IPS-NIHi11 (cell line): ENCODE measurements at places on chromosomes 3 and 15.

GRCh38 chr15:73786538-73786937 is 33.4 kb upstream of the INSYN1 start:
- peak; percentile 76 for DNase-seq

- DNase-seq: no peak
Observed at GRCh38 chr15:28178290-28178689, 79.2 kb upstream of the OCA2 start.

DNA sequence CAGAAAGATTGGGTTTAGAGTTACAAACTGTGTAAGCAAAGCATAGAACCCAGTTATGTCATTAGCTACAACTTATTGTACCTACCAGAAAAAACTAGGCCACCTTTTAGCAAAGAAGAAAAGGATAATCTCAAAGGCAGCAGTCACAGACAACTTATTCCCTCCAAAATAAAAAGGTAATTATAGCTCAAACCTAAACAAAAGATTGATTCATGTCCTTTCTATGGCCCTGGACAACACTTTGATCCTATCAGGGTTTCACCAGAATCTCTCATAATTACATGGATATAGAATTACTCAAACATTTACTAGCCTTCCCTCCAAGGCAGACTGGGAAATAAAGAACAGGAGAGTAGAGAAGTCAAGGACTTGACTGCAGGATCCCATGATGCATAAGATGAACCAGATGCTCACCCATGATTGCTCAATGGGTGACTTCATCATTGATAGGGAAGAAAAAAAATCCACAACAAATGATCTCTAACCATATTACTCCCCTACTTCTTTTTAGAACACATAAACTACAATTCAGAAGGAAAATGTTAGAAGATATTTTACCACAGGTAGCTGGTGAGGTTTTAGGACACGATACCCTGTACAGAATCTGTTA is 17.4 kb downstream of the DET1 start:
- no peak for DNase-seq

GRCh38 chr3:114453361-114453780 is 159.5 kb downstream of the TIGIT start:
- DNase-seq: no peak

DNA sequence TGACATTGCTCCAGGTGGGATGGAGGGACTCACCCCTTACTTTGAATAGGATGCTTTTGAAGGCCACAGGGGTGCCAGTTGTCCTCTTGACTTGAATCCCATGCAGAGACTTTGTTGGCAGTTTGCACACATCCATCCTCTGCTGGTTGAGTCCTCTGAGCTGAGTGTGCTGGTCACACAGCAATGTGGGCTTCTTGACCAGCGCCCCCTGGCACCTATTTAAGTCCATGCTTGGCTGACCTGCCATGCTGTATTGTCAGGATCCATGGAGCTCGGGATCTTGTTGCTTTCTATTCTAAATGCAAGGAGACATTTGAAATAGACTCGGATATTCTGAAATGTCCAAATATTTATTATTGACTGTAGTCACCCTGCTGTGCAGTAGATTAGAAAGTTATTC is 19.8 kb downstream of the RAB7A start:
- DNase-seq: no peak

- DNase-seq: no peak
Observed at GRCh38 chr3:134918441-134918840, 123.4 kb downstream of the EPHB1 start.

GRCh38 chr3:149245738-149246451 is 24.3 kb upstream of the CP start:
- DNase-seq: no peak

GRCh38 chr15:59369597-59369996 is 3.1 kb downstream of the MYO1E start:
- no peak for DNase-seq

DNA sequence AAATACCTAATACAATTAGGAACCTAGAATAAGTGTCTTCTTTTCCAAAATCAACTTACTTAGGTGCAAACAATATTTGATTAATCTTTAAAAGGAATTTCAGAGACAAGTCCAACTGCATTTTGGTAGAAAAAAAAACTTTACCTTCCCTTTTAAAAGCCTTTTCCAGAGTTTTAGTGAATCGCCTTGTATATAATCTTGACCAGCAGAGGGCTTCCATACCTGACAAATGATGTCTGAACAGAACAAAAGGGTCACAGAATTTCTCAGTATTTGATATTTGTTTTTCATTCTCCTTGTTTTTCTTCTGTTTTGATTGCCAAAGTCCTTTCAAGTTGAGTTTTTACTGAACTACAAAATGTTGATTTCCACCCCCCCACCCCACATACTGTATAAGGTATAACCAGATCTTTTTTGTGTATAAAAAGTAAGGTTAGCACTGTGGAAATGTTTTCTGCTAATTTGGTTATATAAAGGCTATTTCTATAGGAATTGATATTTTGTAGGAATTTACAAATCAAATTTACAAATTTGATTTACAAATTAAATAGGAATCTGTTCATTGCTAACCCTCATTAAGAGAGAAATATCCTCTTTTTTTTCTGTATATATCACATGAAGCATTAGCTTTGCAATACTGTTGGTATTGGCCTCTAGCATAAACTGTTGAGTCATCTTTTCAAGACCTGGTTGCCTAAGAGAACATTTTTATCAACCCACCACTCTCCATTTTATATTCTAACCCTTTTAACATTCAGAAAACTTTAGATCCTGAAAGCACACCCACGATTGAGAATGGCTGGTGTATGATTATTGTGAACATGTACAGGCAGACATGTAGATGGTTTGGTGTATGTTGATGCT is 464.1 kb upstream of the RARB start:
- peak; percentile 23 for DNase-seq

- no peak for DNase-seq
Observed at GRCh38 chr15:48828906-48829305, 18.0 kb upstream of the CEP152 start.

- no peak for DNase-seq
Observed at GRCh38 chr3:71444028-71444860, 139.3 kb downstream of the FOXP1 start.

GRCh38 chr15:40420793-40421192 is 15.2 kb downstream of the IVD start:
- DNase-seq: no peak

GRCh38 chr15:64348455-64348854 is 7.5 kb downstream of the CSNK1G1 start:
- no peak for DNase-seq

DNA sequence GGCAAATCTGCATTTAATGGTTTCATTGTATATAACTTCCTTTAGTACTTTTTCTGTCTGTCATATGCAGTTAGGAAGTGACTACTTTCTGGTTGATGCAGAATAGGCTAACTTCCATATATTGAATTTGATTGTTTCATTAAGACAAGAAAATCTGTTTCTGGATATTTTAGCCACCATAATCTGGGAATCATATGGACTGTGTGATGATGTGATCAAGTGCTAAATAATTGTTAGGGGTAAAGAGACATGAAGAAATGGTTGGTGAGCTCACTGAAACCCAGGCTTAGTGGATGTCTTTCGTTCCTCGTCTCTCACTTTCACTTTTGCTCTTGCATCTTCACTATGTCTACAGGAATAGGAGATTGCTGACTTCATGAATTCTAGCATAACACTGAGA is 3.5 kb upstream of the MNS1 start:
- no peak for DNase-seq

GRCh38 chr3:12234192-12234591 is 54.7 kb upstream of the PPARG start:
- DNase-seq: no peak

DNA sequence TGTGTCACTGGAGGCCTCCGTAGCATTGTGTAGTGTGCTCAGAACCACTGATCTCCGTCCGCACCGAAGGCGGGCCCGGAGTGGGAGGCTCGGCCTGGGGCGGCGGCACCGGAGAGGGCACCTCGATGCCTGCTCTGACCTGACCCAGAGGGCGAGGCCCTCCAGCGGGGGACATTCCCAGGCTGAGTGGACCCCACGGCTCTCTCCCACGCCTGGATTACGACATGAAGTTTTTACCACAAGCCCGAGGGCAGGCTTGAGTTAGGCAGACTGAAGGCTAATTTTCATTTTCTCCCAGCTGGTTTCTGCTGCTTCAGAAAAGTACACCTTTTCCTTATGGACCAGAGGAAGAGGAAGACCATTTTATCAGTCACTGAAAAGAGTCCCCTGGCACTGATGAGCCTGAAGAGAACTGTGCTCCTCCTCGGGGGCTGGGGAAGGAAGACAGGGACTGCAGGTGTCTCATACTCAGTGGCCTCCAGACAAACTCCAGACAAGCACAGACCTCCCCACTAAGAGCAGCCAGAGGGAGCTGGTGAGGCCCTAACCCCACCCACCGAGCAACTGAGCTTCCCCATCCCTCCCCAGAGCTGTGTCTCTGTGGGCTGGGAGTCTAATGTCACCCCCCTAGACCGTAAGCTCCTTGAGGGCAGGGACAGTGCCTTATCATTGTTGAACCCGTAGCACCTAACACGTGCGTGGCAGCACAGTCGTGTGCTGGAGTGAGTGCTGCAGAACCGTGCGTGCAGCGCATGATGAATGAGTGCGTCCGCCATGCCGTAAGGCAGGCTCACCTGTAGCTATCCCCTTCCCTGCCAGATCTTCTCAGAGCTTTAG is 74.5 kb upstream of the BLM start:
- DNase-seq: peak; percentile 51

DNA sequence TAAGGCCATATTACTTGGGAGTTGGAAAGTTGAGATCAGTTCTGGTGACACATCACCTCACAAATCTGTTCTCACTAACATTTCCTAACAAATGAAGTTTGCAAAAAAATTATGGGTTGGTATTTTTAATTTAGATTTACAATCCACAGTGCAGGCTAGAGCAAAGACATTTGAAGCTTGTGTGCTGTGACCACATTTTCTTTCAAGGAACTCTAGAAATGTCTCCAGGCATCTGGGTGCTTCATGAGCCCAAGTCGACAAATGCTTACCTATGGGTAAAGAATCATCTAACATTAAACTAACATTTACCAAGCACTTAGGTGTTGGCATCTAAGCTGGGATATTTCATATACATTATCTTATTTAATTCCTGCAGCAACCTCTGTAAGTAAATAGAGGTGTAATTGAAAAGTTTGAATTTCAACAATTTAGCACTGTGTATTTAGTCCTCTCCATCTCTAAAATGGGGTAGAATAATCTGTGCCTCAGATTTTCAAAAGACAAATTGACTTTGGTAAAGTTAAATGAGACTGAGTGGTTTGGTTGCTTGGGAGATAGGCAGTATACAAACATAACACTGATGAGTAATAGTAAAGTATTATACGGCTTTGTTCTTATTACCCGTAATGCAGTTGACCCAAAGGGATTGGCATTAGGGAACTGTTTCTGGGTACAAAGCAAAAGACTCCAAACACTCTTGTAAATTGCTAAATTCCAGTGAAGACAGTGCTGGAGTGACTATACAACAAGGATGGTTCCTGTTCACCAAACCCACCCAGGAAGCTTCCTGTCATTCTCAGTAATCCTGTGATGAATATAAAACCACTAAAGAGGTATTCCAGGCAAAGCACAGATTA is 162.5 kb downstream of the TPRG1 start:
- DNase-seq: no peak

GRCh38 chr3:16398648-16399047 is 114.9 kb downstream of the RFTN1 start:
- no peak for DNase-seq

DNA sequence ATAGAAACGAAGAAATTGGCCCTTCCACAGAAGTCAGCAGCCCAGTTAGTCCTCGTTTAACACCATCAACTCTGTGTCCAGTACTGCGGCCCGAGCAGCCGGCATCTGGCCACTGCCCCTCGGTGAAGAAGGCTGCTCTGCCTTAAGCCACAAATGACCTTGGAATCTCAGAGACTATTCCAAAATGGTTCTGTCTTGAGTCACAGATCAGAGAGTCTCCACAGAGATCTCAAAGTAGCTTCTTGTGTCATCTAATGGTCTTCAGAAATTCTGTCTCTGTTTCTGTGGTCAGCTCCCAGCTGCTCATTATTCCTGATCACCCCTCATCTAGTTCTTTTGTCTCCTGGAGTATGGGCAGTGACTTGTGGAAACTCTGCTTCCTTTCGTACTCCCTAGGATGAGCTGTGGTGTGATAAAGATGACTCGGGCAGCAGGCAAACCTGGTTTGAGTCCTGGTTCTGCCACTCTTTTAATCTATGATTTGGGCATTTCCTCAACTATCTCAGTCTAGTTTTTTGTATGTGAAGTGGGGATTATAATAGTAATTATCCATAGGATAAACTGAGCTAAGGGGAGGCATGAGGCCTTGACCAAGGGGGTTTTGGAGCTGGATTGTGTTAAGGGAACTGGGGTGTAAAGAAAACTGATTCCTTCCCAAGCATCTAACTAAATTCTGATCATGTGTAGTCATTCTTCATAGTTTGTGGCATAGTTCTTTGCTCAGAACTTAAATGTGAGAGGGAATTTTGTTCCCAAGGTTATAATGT is 22.6 kb downstream of the CRTC3 start:
- no peak for DNase-seq

GRCh38 chr3:115681736-115682135 is 58.4 kb downstream of the GAP43 start:
- no peak for DNase-seq
